Testis (tissue), 5 donors: ENCODE measurements at places on chromosomes 11 and 22. TPM values are rescaled to one million over a fixed set of nuclear protein-coding genes. Genes with fewer than 3 reads are reported as not detected.

Gene TH
- 1.2 TPM for polyA plus RNA-seq

Gene SYT9
- 4.1 TPM for polyA plus RNA-seq

Gene RASSF10
- 2.9 TPM for polyA plus RNA-seq

Gene HBG2
- polyA plus RNA-seq: not detected

Gene EFCAB6
- 108 TPM for polyA plus RNA-seq

Gene BAIAP2L2
- polyA plus RNA-seq: 6.6 TPM

Gene CHRNA10
- polyA plus RNA-seq: 1.8 TPM

Gene TSGA10IP
- 17.8 TPM for polyA plus RNA-seq

Gene MCHR1
- 0.42 TPM for polyA plus RNA-seq

Gene UBQLN3
- 336 TPM for polyA plus RNA-seq

Gene C1QTNF5
- polyA plus RNA-seq: 12.6 TPM

Gene UPK3A
- polyA plus RNA-seq: not detected

Gene SLC5A1
- 3.5 TPM for polyA plus RNA-seq

Gene OR5AP2
- polyA plus RNA-seq: not detected

Gene TRPM5
- 0.46 TPM for polyA plus RNA-seq
